ENCODE measurements at places on chromosomes 6 and 20.

DNA sequence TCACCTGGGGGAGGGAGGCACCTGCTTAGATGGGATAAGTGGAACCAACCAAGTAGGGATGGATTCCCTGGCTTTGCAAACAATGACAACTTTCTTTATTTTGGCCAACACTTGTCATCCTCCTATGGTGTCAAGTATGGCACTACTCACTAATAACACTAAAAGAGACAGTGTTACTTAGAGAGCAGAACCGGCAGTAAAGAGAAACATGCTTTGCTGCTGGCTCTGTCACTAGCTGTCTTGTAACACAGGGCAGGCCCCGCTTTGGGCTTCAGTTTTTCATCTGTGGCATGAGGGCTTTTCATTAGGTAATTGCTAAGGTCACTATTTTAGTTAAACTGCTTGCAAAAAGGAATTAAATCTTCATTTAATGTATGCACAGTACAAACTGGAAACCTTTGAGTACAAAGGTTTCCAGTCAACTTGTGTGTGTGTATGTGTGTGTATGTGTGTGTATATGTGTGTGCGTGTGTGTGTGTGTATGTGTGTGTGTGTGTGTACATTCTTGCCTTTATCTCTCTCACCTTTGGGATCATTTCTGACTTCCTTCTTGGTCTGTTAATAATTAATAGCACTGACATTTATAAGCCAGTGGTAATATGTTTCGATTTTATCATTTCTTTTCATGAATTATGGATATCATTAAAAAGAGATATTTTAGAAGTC lies 64.7 kb downstream of the BTBD3 start:
- no peak for DNase-seq

DNA sequence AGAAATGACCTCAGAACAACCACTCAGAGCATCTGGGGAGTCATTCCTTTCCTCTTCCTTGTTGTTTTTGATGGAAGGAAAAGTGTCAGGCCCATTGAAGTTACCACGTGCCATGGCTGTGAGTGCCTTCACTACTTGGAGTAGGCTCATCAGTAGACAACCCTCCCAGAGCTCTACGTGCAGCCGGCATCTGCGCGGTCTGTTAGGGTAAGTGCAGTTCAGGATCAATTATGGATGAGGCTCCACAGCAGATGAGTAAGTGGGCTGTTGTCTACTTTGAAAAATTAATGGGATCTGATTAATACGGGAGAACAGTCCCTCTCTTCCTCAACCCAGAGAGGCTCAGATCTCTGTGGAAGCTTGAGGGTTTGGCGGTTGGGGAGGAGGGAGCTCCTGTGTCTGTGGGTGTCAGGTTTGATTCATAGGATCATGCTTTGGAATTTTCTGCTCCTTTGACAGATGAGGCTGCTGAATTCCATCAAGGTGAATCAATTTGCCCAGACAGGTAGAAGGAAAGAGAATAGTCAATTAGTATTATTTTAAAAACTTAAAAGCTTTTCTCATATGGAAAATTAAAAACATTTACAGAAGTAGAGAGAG lies 93.8 kb upstream of the TOX2 start:
- no peak for DNase-seq

DNA sequence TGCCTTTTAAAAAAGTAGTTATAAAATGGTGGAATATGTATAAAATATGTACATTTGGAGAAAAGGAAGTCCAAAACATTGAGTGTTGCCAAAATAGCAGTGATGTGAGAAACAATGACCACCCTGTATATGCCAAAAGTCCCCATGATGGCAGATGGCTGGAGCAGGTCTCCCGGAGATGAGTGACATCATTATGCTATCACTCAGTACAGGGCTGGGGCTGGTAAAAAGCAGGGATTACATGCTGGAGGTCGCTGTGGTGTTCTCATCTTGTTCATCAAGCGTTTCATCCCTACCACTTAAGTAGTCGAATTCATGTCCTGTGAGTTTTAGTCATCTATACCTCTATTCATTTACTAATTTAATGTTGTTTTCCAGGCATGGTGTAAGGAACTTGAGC lies 315.3 kb upstream of the SLC35B3 start:
- DNase-seq: no peak

DNA sequence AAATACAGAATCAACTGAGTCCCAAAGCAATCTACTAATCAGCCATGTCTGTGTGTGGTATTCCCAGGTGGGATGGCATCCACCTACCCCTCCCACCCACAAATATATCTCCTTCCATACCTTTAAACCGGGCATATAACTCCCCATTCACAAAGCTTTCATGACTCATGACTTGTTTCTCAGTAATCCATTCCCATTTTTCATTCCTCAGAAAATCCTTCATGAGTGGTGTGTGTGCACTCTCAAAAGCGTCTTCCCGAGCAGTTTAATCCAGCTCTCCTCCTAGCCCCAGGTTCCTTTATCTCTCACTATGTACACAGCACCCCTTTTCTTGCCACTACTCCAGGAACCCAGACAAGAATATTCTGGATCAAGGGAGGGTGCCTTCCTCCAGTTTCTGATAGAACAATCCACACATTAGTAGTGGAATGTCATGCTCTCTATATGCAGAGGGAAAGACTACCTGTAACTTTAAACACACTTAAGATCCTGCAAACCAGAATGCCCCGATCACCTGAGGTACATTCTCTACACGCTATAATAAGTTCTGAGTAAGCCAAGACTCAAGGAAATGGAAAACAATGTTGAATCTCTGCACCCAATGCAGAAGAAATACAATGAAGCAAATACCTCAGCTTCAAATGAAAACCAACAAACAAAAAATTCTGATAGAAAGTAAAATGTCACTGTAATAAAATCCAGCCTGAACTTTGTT lies 55.7 kb upstream of the IPCEF1 start:
- DNase-seq: no peak

GRCh38 chr6:56278171-56278591 lies 30.8 kb upstream of the COL21A1 start:
- no peak for DNase-seq

GRCh38 chr6:157774153-157775135 lies 48.6 kb upstream of the SNX9 start:
- no peak for DNase-seq

DNA sequence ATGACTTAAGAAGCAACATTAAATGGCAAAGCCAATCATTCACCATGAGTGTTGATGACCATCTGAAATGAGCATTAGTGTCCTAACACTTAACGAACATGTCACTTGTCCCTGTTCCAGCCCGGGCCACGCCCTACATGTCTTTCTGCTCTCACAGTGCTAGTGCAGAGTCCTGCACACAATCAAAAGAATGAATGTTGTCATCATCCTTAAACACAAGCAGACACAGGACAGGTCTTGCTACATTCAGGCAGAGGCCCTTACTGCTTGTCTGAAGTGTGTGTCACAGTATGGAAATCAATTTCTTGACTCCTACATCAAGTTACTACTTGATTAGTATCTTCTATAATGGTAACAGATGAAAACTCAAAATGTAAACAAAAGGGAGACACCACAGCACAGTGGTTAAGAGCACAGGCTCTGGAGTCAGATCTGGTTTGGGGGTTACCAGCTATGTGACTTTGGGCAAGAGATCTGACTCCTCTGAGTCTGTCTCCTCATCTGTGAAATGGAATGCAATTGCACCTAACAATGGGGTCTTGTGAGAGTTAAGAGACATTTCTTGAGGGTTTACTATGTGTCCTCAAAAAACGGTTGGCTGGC lies 17.4 kb downstream of the UBE2V1 start:
- no peak for DNase-seq

DNA sequence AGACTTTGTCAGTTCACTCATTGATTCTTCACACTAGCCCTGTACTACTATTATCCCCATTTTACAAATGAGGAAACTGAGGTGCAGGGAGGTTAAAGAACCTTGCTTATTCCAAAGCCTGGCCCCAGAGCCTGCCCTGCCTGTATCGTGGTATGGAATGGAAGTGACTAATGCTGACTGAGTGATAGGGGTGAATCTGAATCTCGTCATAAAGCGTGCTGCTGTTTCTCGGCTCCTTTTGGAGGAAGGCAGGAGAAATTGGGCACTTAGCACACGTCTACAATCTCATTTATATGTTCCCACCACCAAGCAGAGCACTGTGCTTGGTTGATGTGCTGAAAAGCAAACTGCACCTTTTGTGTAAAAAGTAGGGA lies 17.1 kb downstream of the GFRA4 start:
- DNase-seq: no peak

- no peak for DNase-seq
Measured at GRCh38 chr6:3162067-3162497, 4.7 kb upstream of the TUBB2A start.

DNA sequence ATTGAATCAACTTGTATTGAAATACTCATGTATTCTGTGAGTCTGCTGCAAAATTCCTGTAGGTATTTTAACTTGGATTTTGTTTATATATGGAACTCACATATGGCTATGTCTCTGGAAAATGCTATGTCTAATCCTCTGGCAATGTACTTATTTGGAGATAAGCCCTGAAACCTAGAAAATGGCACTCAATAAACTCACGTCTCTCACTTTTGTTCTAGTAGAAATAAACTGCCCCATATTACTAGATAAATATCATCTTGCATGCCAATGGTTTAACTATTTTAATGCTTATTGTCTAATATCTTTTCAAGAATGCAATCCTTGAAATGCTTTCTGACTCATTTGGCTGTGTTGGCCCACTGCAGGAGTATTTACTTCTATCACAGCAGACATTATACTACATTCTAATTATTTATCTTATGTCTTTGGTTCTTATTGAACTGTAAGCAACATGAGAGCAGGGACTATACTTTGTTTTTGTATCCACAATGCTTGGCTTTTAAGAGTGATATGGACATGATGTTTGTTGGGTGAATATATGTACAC lies 292.2 kb upstream of the RSPO3 start:
- DNase-seq: no peak

GRCh38 chr6:132261354-132261753 lies 139.9 kb downstream of the MOXD1 start:
- no peak for DNase-seq

- no peak for DNase-seq
Measured at GRCh38 chr20:61521687-61522420, 269.8 kb downstream of the CDH4 start.

DNA sequence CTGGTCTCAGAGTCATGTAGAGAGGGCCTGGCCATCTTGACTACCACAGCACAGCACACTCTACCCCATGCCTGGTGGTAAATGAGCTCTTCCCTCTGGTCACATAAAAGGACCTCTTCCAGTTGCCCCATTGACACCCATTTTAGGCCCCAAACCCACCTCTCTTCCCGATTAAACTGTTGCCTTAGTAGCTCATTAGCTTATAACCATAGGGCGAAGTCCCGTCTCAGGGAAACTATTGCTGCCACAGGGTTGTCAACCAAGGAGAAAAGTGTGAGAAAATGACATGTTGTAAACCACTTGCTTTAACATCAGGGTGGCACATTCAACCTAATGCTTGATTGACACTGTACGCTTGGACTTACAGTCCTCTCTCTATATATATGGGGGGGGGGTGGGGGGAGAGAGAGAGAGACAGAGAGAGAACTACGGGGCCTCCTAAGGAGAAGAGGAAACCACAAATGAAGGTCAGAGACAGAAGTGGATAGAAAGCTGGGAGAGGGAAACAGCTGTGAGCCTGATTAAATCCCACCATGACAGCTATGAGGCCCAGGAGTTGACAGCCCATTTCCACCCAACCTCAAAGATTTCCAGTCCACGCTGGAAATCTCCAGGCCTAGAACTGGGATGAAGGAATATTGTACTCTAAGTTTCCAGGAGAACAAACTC lies 14.9 kb upstream of the BTN1A1 start:
- no peak for DNase-seq

GRCh38 chr6:117498159-117498558 lies 15.7 kb downstream of the DCBLD1 start:
- DNase-seq: no peak

DNA sequence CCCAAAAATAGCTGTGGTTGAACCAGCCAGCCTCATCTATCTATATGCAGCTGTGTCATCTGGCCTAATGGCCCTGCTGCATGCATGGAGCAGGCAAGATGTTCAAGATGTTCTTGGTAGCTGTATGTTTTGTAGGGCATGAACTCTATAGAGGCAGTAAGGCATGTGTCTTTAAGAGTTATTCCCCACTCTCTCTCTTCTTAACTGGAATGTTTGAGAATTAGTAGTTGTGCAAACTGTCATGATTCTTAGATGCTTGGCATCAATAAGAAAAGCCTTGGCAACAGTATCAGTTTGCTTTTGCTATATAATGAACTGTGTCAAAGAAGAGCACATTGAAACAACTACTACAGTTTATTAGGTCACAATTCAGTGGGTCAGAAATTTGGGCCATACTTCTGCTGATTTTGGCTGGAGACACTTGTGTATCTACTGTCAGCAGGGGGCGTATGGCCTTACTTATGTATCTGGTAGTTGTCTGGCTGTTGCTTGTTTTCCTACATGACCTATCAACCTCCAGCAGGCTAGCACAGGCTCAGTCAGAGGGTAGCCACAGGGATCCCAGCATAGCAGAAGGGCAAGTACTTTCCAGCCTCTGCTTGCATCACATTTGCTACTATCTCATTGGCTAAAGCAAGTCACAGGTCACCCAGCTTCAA lies 56.1 kb upstream of the LAMP5 start:
- no peak for DNase-seq

DNA sequence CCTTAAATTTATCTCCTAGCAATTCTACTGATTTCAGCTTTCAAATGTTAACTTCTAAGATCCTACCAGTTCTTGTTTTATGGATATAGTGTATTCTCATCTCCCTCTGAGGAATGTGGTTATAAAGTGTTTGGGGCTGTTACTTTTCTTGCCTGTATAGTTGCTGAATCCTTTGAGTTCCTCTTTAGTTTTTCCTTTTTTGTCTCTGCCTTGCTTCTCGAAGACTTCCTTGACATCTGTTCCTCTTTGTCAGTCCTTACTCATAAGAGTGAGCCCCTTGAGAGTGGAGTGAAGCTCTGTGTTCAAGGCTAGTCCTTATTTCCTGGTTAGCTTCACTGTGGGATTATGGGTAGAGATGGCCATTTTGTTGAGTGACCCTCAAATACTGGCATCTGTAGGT lies 84.6 kb downstream of the ELOVL4 start:
- no peak for DNase-seq

DNA sequence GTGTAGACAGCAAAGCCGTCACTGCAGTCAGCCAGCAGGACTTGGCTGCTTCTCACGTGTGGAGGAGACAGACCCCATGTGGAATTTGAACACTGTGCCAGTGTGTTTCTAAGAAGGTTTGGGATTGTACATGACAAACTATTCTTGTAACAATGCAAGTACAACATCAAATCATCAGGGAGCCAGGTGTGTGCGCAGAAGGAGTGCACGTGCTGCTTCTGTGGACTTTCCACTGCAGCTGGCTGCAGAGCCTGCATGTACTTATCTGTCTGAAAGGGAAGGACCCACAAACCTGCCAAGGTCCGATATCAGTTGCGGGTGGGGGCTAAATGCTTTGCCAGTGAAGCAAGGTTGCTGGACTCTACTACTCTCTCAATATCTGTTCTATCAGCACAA lies 211.6 kb downstream of the WDR27 start:
- no peak for DNase-seq

- DNase-seq: no peak
Measured at GRCh38 chr20:22826306-22827230, 208.5 kb upstream of the SSTR4 start.
